ENCODE measurements at places on chromosomes 12 and 14. TPM values are rescaled to one million over a fixed set of nuclear protein-coding genes. Genes with fewer than 3 reads are reported as not detected.

GRCh38 chr12:3034067-3034750 is 43.0 kb upstream of the TSPAN9 start:
- H3K4me1 ChIP-seq, result no peaks in the 10 kb centered on the region
- no peak overlapping the region for H3K27ac ChIP-seq
- peaks cover 2% of the 10 kb centered on the region for H3K27me3 ChIP-seq
- H3K4me3 ChIP-seq, result no peak overlapping the region
- peak; percentile 74 for DNase-seq
- no peaks in the 10 kb centered on the region for H3K36me3 ChIP-seq

Gene EXOC3L4
- total RNA-seq, result not detected

- H3K4me1 ChIP-seq, result no peaks in the 10 kb centered on the region
- peaks cover 10% of the 10 kb centered on the region for H3K36me3 ChIP-seq
- no peak overlapping the region for H3K4me3 ChIP-seq
- no peak for DNase-seq
- no peaks in the 10 kb centered on the region for H3K27me3 ChIP-seq
These were observed 14.2 kb downstream of the FAM161B start for GRCh38 chr14:73935666-73936065.

GRCh38 chr12:95396849-95397468 is 77.0 kb upstream of the METAP2 start:
- no peaks in the 10 kb centered on the region for H3K36me3 ChIP-seq
- peaks cover 11% of the 10 kb centered on the region for H3K27me3 ChIP-seq
- DNase-seq, result no peak
- no peak overlapping the region for H3K4me3 ChIP-seq
- H3K27ac ChIP-seq, result no peak overlapping the region

Gene POTEM
- not detected for total RNA-seq

DNA sequence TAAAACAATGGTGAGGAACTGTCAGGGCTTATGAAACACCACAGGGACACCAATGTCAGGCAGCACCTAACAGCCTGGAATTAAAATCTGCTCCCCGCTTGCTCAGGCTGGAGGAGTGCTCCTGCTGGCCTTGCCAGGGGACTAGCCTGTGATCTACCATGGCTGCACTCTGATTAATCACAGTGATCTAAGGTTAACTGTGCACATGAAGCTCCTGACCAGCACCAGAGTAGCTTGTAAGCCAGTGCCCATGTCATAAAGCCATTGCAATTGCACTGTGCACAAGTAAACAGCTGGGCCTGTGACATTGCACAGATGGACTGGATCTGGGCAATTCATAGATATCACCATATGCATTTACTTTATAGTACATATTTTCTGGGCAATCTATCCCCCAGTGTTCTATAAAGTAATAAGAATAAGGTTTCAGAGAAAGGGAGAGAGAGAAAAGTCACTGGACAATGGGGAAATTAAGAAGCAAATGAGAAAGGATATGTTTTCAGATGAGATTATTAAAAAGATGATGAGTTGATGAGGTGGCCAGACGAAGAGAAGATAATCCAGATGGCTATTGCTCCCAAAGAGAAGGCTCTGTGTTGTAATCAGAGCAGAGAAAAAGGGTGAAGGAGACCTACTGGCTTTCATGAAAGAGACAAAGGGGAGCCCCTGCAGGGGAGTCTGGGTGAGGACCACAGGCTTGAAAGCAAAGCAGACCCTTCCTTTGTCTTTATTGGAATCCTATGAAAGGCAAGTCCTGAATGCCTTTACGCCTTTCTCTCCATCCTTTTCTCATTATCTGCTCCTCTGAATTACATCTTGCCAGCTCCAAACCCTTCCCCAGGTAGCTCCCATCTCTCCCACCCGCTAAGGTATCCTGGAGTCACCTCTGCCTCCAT is 145.8 kb downstream of the SLC38A6 start:
- H3K27ac ChIP-seq, result no peak overlapping the region
- H3K4me1 ChIP-seq, result no peaks in the 10 kb centered on the region
- H3K4me3 ChIP-seq, result no peak overlapping the region
- H3K36me3 ChIP-seq, result no peaks in the 10 kb centered on the region
- peaks cover 9% of the 10 kb centered on the region for H3K27me3 ChIP-seq

- H3K27ac ChIP-seq, result no peak overlapping the region
- H3K36me3 ChIP-seq, result peaks cover 45% of the 10 kb centered on the region
- no peak for DNase-seq
- no peak overlapping the region for H3K4me3 ChIP-seq
- no peaks in the 10 kb centered on the region for H3K27me3 ChIP-seq
- H3K4me1 ChIP-seq, result peaks cover 40% of the 10 kb centered on the region
These were observed 1.6 kb upstream of the ARID4A start for GRCh38 chr14:58296726-58297125.

Gene TBX5
- not detected for total RNA-seq

DNA sequence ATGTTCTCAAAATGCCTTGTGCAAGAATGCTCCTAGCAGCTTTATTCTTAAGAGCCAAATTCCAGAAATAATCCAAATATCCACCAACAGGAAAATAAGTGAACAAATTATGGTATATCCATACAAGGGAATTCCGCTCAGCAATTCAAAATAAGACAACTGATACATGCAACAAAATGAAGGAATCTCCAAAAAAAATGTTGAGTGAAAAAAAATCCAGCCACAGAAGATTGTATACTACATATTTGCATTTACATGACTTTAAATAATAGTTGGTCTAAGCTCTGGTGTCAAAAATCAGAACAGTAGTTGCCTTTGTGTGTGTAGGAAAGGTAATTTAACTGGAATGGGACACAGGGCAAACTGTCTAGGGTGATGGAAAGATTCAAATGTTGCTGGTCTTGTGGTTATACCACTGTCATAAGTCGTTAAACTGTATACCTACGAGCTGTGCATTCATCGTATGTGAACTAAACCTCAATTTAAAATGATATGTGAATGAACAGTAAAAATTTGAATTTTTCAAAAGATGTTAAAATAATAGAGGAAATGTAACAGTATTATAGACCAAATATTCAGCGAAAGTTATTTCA is 3.2 kb downstream of the CD69 start:
- H3K4me3 ChIP-seq, result peak overlapping the region; percentile 97
- DNase-seq, result no peak
- no peaks in the 10 kb centered on the region for H3K27me3 ChIP-seq
- peaks cover 87% of the 10 kb centered on the region for H3K36me3 ChIP-seq
- peak overlapping the region; percentile 99 for H3K27ac ChIP-seq

- H3K4me1 ChIP-seq, result peaks cover 15% of the 10 kb centered on the region
- no peak overlapping the region for H3K4me3 ChIP-seq
- H3K27me3 ChIP-seq, result peaks cover 2% of the 10 kb centered on the region
- H3K36me3 ChIP-seq, result no peaks in the 10 kb centered on the region
- DNase-seq, result no peak
These were observed 15.2 kb downstream of the GUCY2C start for GRCh38 chr12:14681190-14681589.

Gene MANSC4
- total RNA-seq, result not detected

GRCh38 chr12:117092511-117092780 is 6.8 kb downstream of the TESC start:
- peaks cover 8% of the 10 kb centered on the region for H3K27me3 ChIP-seq
- H3K27ac ChIP-seq, result no peak overlapping the region
- H3K4me3 ChIP-seq, result no peak overlapping the region
- DNase-seq, result no peak
- H3K36me3 ChIP-seq, result peaks cover 6% of the 10 kb centered on the region

DNA sequence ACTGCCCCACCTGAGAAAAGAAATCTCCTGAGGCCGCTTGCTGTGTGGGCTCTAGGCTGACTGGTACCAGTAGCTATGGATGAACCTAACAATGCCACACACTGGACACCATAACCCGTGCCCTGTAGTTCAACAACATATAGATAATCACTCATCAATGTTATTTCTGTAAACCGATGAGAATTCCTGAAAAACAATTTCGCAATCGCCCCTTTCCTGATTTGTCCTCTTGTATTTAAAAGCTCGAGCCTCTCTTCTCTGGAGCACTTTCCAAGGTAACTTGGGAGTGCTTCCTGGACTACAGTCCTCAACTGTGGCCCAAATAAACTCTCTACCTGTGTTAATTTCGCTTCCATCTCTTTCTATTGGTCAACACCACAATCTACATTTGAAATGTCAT is 26.1 kb upstream of the PPP2R5C start:
- no peak overlapping the region for H3K27ac ChIP-seq
- H3K4me1 ChIP-seq, result peaks cover 48% of the 10 kb centered on the region

Gene KLHL33
- total RNA-seq, result 0.54 TPM

- no peaks in the 10 kb centered on the region for H3K36me3 ChIP-seq
- no peak overlapping the region for H3K27ac ChIP-seq
- H3K4me3 ChIP-seq, result no peak overlapping the region
- DNase-seq, result no peak
- no peaks in the 10 kb centered on the region for H3K27me3 ChIP-seq
These were observed 362.0 kb downstream of the ETNK1 start for GRCh38 chr12:22986997-22987396.

Gene TMTC1
- not detected for total RNA-seq

Gene CLEC6A
- total RNA-seq, result not detected

DNA sequence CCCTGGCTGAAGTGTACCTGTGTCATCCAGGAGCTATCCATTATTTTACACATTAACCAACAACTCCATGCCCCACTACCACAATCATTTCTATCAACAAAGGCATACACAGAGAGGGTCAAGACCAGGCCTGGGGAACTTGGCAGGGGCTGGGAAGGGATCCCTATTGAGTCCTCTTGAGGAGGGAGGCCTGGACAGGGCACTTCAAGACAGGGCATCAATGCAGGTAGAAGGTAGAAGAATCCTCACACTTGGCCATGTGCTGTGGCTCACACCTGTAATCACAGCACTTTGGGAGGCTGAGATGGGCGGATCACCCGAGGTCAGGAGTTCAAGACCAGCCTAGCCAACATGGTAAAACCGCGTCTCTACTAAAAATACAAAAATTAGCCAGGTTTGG is 13.4 kb upstream of the ANKRD33 start:
- no peak overlapping the region for H3K4me3 ChIP-seq
- no peak for DNase-seq
- H3K27me3 ChIP-seq, result peaks cover 15% of the 10 kb centered on the region

Gene ENDOU
- not detected for total RNA-seq

Gene TMEM119
- total RNA-seq, result not detected

Gene ANO4
- not detected for total RNA-seq

DNA sequence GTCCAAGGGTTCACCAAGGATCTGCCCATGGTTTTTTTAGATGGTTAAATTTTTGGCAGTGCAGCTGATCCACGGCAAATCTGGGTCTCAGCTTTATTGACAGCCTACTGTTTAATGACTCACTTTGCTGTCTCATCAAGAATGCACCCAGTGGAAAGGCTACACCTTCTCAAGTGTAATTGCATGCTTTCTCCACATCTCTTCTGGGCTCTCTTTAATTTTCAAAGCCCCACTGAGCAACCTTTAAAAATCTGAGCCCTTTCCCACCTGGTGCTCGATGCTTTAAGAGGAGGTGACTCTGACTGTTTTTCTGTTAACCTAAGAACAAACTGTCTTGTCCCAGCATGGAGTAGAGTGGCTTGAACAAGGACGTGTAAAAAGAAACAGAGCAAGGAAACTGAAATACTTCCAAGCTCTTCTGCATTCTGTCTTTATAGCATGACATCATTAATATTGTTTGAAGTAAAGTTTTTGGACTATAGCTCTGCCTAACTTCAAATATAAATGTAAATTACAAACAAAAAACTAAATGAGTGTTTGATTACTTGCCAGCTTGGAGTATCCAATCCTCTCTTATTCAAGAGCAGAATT is 214.2 kb upstream of the KRR1 start:
- H3K36me3 ChIP-seq, result peaks cover 4% of the 10 kb centered on the region
- no peak overlapping the region for H3K27ac ChIP-seq
- H3K4me1 ChIP-seq, result peaks cover 20% of the 10 kb centered on the region
- peaks cover 5% of the 10 kb centered on the region for H3K27me3 ChIP-seq
- no peak for DNase-seq

Gene KSR2
- not detected for total RNA-seq

GRCh38 chr14:49538852-49539251 is 47.3 kb downstream of the RPS29 start:
- no peak for DNase-seq
- no peak overlapping the region for H3K27ac ChIP-seq
- H3K4me3 ChIP-seq, result no peak overlapping the region
- no peaks in the 10 kb centered on the region for H3K27me3 ChIP-seq
- H3K36me3 ChIP-seq, result peaks cover 2% of the 10 kb centered on the region

DNA sequence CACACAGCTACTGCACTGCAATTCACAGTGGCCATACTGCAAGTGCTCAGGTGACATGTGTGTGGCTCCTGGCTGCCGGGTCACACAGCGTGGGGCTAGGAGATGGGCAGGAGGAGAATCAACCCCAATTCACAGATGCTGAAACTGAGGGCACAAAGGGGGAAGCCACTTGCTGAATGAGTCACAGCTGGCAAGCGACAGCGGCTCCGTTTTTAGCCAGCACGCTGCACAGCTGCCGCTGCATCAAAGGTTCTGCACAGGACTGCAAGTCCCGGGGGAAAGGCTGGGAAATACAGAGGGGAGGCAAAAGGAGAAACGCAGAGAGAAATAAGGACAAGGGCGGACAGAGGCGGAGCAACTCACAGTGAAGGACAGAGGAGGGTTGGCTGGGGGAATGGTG is 57.9 kb downstream of the KDM2B start:
- no peak overlapping the region for H3K4me3 ChIP-seq
- peaks cover 3% of the 10 kb centered on the region for H3K36me3 ChIP-seq
- H3K4me1 ChIP-seq, result peaks cover 2% of the 10 kb centered on the region
- DNase-seq, result no peak
- no peak overlapping the region for H3K27ac ChIP-seq

- H3K4me1 ChIP-seq, result peaks cover 9% of the 10 kb centered on the region
- H3K36me3 ChIP-seq, result no peaks in the 10 kb centered on the region
- no peak for DNase-seq
These were observed 4.7 kb downstream of the CCDC184 start for GRCh38 chr12:48187916-48188695.

Gene TSPAN19
- total RNA-seq, result not detected

Gene ANG
- 0.87 TPM for total RNA-seq

DNA sequence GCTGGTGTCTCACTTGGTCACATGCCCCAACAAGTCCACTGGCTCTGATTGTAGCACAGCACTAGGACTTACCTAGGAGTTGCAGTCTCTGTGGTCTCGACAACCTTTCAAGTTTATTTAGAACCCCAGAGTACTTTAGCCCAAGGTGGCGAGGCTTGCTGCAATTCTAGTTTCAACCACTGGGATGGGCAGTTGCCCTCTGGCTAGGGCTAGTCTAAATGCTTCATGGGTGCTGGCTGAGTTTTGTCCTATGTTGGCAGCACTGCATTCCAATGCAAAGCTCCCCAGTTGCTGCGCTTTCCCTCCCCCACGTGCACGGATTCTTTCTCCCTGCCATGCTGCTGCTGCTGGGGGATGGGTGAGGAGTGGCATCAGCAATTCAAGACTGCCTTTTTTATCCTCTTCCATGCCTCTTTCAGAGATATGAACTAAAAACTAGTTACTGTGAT is 207.9 kb downstream of the SYNE2 start:
- no peak overlapping the region for H3K4me3 ChIP-seq
- H3K27me3 ChIP-seq, result no peaks in the 10 kb centered on the region
- H3K36me3 ChIP-seq, result peaks cover 4% of the 10 kb centered on the region

DNA sequence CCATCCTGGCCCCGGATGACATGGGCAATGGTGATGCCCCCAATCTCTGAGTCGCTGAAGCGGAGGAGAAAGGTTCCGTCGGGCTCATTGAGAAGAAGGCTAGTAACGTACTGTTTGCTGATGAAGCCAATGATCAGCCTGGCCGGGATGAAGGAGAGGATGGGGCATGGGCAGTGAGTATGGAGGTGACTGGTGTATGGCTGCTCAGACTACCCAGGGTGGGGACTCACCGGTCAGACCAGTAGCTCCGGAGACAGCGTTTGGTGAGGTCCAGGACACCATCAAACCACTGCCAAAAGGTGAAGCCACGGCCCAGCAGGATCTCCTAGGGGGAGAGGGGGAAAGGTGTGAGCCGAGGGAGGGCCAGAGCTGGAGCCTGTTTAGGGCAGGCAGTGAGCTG is 10.9 kb downstream of the NAB2 start:
- H3K4me1 ChIP-seq, result peaks cover 67% of the 10 kb centered on the region
- no peaks in the 10 kb centered on the region for H3K27me3 ChIP-seq
- H3K4me3 ChIP-seq, result no peak overlapping the region
